ENCODE measurements at places on chromosomes 5 and 9.

DNA sequence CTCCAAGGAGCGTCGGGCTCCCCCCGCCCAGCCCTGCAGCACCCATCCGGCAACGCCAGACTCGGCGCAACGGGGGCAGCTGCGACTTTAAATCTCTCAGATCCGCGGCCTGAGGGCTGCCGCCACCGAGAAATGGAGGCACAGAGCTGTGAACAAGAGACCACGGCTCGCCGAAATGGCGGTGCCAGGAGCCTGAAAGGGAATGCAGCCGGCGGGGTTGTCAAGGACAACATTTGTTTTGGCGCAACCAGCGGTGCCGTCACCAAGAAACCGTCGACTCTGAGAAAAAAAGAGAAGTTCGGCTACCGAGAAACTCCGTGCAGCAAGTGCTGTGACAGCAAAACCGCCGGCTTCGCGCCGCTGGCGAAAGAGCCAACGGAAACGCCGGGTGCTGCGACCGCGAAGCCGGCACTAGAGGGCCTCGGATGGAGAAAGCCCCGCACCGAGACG, 2.1 kb upstream of the ANXA2R start:
- H3K4me1 ChIP-seq: peaks cover 83% of the 10 kb centered on the region

GRCh38 chr9:77215874-77216273, 38.5 kb downstream of the VPS13A start:
- peaks cover 36% of the 10 kb centered on the region for H3K36me3 ChIP-seq
- no peak for DNase-seq
- no peak overlapping the region for H3K27ac ChIP-seq
- H3K4me3 ChIP-seq: no peak overlapping the region
- H3K4me1 ChIP-seq: no peaks in the 10 kb centered on the region

- no peak overlapping the region for H3K4me3 ChIP-seq
- no peak for DNase-seq
Measured at GRCh38 chr5:120567921-120568320, 103.8 kb downstream of the PRR16 start.

- no peaks in the 10 kb centered on the region for H3K36me3 ChIP-seq
- H3K4me3 ChIP-seq: no peak overlapping the region
- no peaks in the 10 kb centered on the region for H3K4me1 ChIP-seq
- H3K27ac ChIP-seq: no peak overlapping the region
Measured at GRCh38 chr5:20231040-20231439, 243.0 kb upstream of the CDH18 start.

DNA sequence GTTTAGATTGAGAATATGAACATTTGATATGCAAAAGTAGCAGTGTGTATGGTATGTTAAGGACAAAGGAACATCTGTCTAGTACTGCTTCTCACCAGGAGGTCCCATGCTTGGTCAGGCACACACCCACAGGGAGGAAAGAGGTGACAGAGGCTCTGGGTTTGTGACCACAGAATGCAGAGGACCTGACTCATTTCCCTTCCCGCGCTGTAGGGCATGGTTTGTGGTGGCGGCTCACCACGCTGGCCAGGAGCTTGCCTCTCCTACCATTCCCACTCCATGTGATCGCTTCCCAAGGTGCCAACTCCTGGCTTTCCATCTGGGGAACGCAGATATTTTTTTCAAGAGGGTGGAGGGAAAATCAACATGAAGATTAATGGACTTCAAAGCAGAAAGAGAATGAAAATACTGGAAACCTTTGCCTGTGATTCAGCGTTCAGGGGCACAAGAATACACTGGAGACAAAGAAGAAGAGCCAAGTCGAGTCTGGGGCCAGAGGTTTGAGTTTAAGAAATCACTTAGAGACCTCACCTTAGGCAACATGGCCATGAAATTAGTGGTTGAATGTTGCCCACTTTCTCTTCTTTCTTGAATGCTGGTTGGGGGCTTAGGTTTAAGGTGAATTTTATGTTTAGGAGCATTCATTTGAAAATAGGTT, 477.8 kb downstream of the CCDC171 start:
- H3K4me1 ChIP-seq: peaks cover 25% of the 10 kb centered on the region
- H3K27me3 ChIP-seq: peaks cover 9% of the 10 kb centered on the region
- H3K27ac ChIP-seq: no peak overlapping the region
- peak overlapping the region; percentile 44 for H3K4me3 ChIP-seq
- peak; percentile 49 for DNase-seq
- H3K36me3 ChIP-seq: no peaks in the 10 kb centered on the region

- no peaks in the 10 kb centered on the region for H3K36me3 ChIP-seq
- no peaks in the 10 kb centered on the region for H3K4me1 ChIP-seq
- no peak overlapping the region for H3K27ac ChIP-seq
- no peak for DNase-seq
Measured at GRCh38 chr9:78525986-78526560, 229.1 kb downstream of the PSAT1 start.

DNA sequence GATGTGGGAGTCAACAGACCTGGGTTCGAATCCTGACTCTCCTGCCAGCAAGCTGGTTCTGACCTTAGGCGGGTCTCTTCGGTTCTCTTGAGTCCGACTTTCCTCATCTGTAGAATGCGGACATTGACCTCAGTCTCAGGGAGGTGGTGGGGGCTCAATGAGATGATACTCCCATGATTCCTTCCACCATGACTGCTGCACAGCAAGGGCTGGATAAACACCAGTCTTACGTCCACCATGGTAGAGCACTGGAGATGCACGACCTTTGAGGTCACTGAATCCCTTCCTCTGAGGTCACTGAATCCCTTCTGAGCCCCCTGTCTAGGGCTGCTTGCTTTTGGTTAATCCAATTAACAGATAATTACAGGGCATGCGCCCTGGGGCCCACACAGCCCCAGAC, 12.5 kb upstream of the SMIM23 start:
- DNase-seq: no peak
- no peaks in the 10 kb centered on the region for H3K36me3 ChIP-seq
- no peaks in the 10 kb centered on the region for H3K4me1 ChIP-seq
- H3K4me3 ChIP-seq: no peak overlapping the region

DNA sequence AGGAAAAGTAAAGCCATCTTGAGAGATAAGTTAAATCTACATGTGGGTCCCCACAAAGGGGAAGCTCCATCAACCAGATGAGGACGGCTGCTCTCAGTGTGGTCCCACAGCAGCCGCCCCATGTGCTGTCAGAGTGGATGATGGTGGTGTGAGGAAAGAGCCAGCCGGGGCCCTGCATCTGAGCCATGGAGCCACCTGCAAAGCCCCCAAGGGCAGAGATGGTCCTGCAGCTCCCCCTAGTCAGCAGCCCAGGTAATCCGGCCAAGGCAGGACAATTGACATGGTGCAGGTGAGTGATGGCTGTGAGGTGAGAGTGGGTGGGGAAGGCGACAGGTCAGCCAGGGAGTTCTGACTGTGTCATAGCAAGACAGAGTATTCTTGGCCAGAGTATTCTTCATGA, 458.8 kb downstream of the ICE1 start:
- no peaks in the 10 kb centered on the region for H3K4me1 ChIP-seq
- no peak for DNase-seq
- H3K4me3 ChIP-seq: no peak overlapping the region
- no peak overlapping the region for H3K27ac ChIP-seq
- no peaks in the 10 kb centered on the region for H3K36me3 ChIP-seq
- peaks cover 4% of the 10 kb centered on the region for H3K27me3 ChIP-seq

DNA sequence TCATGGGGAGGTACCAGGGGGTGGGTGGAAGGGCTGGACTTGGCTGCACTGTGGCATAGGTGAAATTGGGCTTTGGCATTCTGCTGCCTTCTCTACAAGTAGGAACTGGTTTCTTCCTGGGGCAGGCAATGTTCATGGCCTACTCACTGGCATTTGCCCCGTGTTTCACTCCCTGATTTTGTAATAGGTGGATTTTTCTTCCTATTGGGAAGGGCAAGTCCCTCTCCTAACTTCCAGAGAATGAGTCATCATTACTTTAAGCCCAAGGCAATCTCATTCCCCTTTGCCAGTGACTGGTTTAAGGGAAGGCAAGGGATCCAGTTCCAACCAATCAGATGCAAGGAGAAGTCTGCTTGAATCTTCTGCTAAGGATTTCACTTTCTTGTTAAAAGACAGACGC, 67.9 kb upstream of the ANKRD55 start:
- no peak for DNase-seq
- no peaks in the 10 kb centered on the region for H3K4me1 ChIP-seq
- H3K4me3 ChIP-seq: no peak overlapping the region
- no peak overlapping the region for H3K27ac ChIP-seq
- H3K27me3 ChIP-seq: no peaks in the 10 kb centered on the region

DNA sequence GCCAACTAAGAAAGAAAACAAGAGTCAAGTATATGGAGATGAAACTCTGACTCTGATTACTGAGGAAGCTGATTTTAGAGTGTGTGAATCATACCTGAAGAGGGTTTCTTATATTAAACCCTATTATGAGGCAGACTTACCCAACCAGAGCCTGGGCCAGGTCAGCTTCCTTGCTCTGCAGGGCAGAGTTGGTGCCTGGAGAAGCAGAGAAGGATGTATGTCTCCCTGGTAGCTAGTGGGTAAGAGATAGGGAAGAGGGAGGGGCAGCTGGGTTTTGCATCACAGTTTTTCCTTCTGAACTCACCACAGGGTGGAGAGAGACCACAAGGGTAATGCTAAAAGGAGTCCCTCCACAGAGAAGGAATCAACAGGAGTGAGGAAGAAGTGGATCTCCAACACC, 104.1 kb downstream of the CMYA5 start:
- no peaks in the 10 kb centered on the region for H3K36me3 ChIP-seq
- no peak for DNase-seq
- no peak overlapping the region for H3K27ac ChIP-seq
- H3K4me1 ChIP-seq: no peaks in the 10 kb centered on the region
- peaks cover 2% of the 10 kb centered on the region for H3K27me3 ChIP-seq
- no peak overlapping the region for H3K4me3 ChIP-seq

GRCh38 chr5:20619591-20619990, 631.6 kb upstream of the CDH18 start:
- no peaks in the 10 kb centered on the region for H3K27me3 ChIP-seq
- no peaks in the 10 kb centered on the region for H3K36me3 ChIP-seq
- no peak overlapping the region for H3K27ac ChIP-seq
- DNase-seq: no peak
- no peaks in the 10 kb centered on the region for H3K4me1 ChIP-seq

DNA sequence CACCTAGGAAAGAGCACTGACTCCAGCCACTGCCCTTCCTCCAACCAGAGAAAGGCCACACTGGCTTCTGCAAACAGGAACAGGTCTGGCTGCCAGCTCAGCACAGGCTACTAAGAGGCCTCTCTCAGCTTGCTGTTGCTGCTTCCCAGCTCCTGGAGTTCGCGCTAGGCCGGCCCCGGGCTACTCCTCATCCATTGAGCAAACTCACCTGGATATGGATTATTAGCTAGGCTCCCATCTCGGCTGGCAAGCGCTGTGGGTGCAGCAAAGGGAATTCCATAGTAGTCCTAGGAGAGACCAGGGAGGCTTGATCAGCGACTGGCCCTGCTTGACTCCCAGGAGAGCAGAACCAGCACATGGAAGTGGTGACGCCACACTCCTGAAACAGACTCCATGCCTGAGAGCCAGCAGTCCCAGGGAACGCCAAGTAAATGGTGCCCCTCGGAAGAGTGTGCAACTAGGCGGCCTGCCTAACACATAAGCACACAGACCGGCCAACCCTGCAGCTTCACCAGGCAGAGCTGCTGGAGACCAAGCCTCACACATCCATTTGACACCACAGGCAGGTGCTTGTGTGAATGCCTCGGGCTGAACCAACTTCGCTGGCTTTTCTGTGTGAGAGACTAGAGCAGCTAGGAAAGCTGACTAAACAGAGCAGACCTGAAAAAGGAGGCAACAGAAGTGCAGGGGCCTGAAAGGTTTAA, 107.2 kb downstream of the UBE2R2 start:
- no peak for DNase-seq
- H3K27me3 ChIP-seq: peaks cover 2% of the 10 kb centered on the region
- no peaks in the 10 kb centered on the region for H3K4me1 ChIP-seq
- no peak overlapping the region for H3K4me3 ChIP-seq
- H3K36me3 ChIP-seq: no peaks in the 10 kb centered on the region

GRCh38 chr5:84255315-84255714, 129.4 kb downstream of the EDIL3 start:
- DNase-seq: no peak
- H3K4me1 ChIP-seq: no peaks in the 10 kb centered on the region
- H3K27ac ChIP-seq: no peak overlapping the region
- no peak overlapping the region for H3K4me3 ChIP-seq
- no peaks in the 10 kb centered on the region for H3K36me3 ChIP-seq
- H3K27me3 ChIP-seq: no peaks in the 10 kb centered on the region

GRCh38 chr5:35230038-35230611, at the start of gene PRLR:
Gene PRLR, minus strand, starts transcription at chr5:35230487. Its CDS starts 140,867 bp downstream, at chr5:35089620.
- peaks cover 8% of the 10 kb centered on the region for H3K27me3 ChIP-seq
- no peak for DNase-seq
- no peak within 1 kb of the TSS for H3K4me3 ChIP-seq
- H3K4me1 ChIP-seq: peaks cover 1% of the 10 kb centered on the region
- no peaks in the 10 kb centered on the region for H3K36me3 ChIP-seq
- H3K27ac ChIP-seq: no peak within 1 kb of the TSS

GRCh38 chr9:118938581-118938980, 430.7 kb downstream of the BRINP1 start:
- no peak overlapping the region for H3K27ac ChIP-seq
- H3K4me3 ChIP-seq: no peak overlapping the region
- peaks cover 2% of the 10 kb centered on the region for H3K27me3 ChIP-seq
- DNase-seq: no peak

- H3K27ac ChIP-seq: no peak overlapping the region
- no peak overlapping the region for H3K4me3 ChIP-seq
- H3K36me3 ChIP-seq: peaks cover 26% of the 10 kb centered on the region
- no peaks in the 10 kb centered on the region for H3K27me3 ChIP-seq
- DNase-seq: no peak
- H3K4me1 ChIP-seq: no peaks in the 10 kb centered on the region
Measured at GRCh38 chr5:147671365-147671764, 111.2 kb downstream of the JAKMIP2 start.

DNA sequence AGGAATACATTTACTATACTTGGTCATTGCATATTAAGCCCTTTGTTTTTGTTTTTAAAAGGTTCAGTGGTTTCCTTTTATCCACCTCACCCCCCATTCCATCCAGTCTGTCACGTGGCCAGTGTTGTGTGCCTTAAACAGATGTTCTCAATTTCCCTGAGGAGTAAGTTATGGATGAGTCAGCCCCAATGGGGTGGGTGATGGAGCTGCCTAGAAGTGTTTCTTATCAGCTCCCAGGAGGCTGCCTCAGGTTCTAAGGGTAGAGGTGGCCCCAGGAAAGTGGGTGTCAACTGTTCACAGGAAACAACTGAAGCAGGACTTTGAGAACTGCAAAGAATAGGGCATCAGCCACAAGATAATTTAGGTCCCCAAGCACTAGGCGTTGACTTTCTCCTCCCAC, 41.1 kb downstream of the ACTBL2 start:
- no peak overlapping the region for H3K4me3 ChIP-seq
- no peaks in the 10 kb centered on the region for H3K36me3 ChIP-seq
- no peaks in the 10 kb centered on the region for H3K4me1 ChIP-seq
- peaks cover 2% of the 10 kb centered on the region for H3K27me3 ChIP-seq
- no peak overlapping the region for H3K27ac ChIP-seq

DNA sequence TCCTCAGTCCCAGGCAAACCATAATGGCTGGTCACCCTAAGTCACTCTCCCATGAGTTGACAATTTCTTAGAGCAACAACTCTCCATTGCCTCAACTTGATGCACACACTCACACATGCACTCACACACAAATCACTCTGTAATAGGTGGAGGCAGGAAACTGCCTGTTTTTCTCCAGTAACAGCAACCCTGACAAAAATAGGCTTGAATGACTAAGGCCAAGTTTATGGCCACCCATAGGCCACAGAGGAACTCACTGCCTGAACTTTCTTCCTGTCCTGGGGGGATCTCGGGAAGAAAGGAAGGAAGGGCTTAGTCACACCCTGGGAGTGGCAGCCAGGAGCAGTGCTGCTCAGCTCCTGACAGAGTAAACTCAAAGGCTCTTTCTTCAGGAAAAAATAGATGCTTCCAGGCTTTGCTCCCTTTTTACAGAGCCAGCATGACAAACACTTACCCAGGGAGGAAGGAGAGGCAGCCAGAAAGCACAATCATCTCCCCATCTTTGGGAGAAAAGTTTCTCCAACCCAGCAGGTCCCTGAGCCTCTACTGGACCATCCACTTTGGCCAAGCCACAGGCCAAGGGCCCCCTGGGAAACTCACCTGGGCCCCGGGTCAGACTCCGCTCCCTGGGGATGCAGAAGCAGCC, 368 bp downstream of the SH3TC2 start:
- no peak overlapping the region for H3K27ac ChIP-seq
- H3K4me1 ChIP-seq: no peaks in the 10 kb centered on the region

Data from immature natural killer cell (primary cell).